HFF-Myc (cell line): ENCODE measurements at places on chromosomes 4 and X.
A peak's percentile ranks its signal among the peaks of the same experiment; 100 is the strongest.

GRCh38 chr4:85603437-85604336, 128.7 kb downstream of the ARHGAP24 start:
- peak; percentile 45 for DNase-seq

GRCh38 chr4:185513489-185514181, 21.7 kb downstream of the PDLIM3 start:
- DNase-seq = no peak

DNA sequence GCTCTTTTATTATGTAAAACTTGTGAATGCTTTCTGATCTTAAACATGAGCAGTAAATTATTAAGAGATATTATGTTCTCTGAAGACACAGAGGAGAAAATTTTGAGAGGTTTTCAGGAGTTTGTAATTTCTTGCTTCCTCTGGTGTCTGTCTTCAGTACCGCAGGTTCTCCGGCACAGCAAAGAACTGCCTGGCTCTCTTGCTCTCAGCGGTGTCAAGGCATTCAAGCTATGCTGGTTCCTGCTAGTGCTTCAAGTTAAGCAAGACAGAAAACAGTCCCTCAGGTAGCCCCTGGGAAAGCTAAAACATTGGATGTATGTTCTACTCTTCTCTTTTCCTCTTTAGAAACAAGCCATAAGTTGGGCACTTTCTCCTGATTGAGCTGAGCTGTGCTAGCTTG, 120.2 kb upstream of the CENPE start:
- no peak for DNase-seq

DNA sequence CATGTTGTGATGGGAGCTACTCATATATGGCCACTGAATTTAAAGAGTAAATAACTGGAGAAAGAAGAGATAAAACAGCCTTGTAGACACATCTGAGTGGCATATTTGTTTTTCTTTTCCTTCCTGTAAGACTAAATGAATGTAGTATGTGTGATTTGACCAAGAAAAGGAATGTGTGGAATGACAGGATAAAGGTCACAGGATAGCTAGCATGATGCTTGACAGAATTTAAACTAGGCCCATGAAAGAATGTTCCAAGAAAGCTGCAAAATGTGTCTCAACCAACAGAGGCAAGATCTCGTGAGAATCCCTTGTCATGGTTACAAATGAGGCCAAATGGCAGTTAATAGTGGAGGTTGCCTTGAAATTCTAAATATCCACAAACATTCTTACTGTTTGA, 137.0 kb downstream of the KCNIP4 start:
- no peak for DNase-seq

DNA sequence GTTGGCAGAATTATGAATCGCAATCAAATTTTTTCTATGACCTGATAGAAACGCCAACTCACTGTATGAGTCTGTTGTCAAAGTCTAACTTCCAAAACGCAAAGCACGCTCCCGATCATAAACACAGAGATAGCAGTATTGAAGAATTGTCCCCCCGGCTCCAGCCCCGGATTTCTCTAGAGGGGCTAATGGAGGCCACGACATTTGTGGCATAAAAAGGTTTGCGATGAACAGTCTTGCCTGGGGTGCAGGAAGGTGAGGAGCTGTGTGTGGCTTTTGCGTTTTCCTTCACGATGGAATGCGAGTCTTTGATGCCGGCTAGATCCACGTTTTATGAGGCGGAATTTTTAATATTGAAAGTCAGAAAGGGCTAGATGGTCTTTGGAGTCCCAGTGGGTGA, 183.0 kb downstream of the CRLF2 start:
- no peak for DNase-seq

GRCh38 chrX:99933865-99934264, 476.2 kb downstream of the PCDH19 start:
- DNase-seq = no peak

- no peak for DNase-seq
These were observed 5.3 kb upstream of the CCDC158 start for GRCh38 chr4:76426272-76426671.

DNA sequence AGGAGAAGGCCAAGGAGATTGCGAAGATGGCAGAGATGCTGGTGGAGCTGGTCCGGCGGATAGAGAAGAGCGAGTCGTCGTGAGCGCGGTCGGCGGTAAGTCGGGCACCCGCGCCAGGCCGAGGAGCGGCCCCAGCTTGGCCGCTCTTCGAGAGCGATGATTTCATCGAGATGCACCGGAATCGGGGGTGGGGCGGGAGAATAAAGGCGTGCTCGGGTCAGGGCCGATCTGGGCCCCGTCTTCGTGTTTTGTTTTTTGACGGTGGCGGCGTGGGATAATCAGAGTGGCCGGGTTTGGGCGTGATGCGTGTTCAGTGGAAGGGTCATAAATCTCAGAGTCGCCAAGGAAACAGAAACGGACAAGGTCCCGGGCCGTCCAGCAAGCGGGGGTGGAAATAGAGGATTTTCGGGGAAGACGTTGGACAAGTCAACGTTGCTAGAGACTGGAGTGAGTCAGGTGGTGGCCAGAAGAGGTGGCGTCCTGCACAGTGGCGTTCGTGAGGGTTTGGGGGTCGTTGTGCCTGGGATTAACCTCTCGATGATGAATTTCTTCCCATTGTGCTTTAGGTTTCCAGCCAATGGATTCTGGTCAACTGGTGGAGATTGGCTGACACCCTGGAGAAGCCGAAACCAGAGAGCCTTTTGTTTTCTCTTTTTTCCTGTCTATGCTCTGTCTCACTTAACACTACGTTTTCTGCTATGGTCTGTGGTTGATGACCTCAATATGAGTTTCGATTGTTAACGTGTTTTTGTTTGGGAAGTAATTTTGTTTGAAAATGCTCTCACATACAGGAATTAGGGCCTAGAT, 882 bp downstream of the MRFAP1 start:
- no peak for DNase-seq

DNA sequence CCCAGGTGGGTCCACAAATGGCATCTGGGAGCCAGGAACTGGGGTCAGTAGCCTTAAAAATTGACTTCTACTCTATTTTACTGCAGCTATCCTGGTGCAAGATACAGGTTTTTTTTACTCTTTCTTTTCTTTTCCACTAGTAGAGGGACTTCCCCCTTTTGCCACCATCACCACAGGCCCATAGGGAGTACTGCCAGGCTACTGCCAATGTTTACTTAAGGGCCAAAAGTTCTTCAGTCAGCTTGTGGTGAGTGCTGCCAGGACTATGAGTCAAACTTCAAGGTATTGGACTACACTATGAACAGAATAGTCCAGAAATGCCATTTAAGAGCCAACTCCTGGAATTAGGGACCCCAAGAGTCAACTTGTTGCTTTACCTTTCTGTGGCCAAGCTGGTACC, 94.7 kb downstream of the EDA2R start:
- no peak for DNase-seq

DNA sequence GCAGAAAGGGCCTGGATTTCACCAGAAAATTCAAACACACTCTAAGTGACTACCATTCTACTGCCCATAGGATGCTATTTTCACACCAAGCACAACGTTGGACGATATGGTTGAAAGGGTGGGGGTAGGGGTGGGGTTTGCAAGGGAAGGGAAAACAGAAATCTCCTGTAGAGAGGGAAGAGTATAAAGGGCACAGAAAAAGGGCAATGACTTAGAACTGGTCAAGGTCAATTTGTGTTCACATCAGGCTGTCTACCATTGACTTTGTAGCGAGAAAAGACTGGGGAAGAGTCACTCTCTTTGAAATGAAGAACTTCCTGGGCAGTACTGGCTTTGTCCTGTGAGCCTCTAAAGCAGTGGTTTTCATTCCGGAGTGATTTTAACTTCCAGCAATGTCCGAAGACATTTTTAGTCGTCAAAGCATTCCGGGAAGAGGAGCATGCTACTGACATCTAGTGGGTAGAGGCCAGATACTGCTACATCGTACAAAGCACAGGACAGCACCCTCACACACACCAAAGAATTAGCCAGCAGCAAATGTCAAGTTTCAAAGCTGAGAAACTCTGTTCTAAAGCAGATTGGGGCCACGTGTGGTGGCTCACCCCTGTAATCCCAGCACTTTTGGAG, 48.4 kb upstream of the SLC7A3 start:
- DNase-seq = peak; percentile 15

GRCh38 chrX:27598312-27598711, 8.2 kb downstream of the DCAF8L2 start:
- no peak for DNase-seq

- no peak for DNase-seq
These were observed 31.8 kb upstream of the IQSEC2 start for GRCh38 chrX:53312946-53313727.

DNA sequence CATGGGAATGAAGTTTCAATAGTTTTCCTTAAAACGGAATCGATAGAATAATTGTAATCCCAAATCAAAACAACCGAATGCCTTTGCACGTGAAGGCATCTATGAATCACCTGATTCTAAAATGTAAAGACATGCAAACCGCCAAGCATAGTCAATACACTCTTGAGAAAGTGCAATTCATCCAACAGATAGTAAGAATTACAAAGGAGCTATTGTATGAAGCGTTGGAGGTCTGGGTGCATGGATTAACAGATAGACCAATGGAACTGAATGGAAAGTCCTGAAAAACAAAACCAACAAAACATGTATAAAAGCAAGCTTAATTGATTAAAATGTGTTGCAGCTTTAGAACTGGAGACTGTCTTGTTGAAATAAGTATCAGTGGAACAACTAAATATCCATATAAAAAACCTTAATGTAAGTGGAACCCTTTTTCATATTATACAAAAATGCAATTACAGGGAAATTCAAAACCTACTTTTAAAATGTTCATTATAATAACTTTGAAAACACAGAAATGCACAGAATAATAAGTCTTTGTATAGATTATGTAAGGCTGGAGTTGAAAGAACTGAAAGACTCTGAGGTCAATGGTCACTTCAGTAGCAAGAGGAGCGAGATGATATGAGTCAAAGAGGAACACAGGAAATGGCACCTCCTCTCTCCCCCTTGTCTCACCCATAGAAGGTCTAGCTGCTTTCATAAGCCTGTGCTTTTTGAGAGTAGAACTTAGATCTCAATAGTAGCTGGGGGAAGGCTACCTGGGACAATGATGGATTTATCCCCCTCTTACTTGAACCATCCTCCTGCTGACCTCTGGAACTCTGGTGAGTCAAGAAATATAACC, 20.1 kb downstream of the MAGEC2 start:
- DNase-seq = no peak

GRCh38 chrX:119502727-119503483, 34.7 kb downstream of the SLC25A5 start:
- no peak for DNase-seq

DNA sequence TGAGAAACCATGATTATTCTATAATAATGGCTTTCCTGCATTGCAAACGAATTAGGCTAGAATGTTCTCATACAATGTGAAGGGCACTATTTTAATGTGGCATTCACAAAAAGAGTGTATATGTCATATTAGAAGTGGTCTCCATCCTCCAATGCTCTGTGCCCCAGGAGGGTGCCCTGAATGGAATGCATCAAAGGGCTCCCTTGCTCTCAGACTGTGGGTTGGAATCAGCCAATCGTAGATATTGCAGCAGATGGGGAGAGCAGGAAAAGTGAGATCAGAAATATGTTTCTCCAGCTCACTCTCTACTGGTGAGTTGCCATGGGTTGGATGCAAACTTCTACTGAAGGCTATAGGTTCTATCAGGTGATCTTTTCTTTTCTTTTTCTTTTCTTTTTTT, 11.9 kb upstream of the NSUN7 start:
- no peak for DNase-seq

DNA sequence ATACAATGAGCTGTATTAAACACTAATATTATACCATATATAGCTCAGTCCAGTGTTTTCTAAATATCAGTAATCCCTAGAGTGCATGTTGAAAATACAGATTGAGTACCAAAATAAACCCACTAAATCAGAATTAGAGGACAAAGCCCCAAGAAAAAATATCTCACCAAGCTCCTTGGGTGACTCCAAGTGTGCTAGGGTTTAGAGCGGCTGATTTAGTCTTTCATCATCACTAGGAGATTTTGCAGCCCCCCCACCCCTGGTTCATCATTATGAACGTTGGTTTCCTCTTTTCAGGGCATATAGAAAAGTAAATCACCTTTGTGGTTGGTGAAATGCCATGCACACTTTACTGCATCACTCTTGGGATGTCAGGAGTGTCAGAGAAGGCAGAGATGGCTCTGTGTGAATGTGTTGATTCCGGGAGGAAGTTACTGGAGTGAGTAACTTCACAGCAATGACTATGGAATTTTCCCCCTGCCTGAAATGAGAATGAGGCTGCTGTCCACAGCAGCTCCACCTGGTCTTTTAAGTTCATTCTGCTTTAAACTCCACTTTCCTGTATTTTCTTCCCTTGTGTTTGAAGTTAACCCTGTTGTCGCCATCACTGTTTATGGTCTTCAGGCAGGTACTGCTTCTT, 25.2 kb upstream of the ANAPC4 start:
- DNase-seq = no peak

- no peak for DNase-seq
These were observed 8.1 kb downstream of the ARHGAP36 start for GRCh38 chrX:131066237-131066636.

- peak; percentile 38 for DNase-seq
These were observed 94.7 kb downstream of the SEL1L3 start for GRCh38 chr4:25767877-25768725.

DNA sequence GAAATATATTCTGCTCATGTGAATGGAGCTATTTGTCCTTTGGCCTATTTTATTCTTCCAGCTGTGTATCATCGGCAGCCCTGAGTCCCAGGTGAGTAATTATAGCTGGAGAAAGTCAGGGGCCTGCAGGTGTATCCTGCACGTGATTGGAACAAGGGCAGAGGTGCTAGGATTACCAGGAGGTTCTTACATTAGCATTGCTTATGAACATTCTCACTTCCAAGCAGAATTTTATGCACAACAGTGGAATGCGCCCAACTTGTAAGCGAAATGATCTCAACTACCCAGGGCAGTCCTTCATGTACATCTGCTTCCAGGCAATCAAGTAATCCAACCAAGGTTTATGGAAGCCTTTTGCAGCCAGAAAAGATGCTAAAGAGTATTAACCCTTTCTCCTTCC, 68.9 kb upstream of the NRK start:
- DNase-seq = no peak

DNA sequence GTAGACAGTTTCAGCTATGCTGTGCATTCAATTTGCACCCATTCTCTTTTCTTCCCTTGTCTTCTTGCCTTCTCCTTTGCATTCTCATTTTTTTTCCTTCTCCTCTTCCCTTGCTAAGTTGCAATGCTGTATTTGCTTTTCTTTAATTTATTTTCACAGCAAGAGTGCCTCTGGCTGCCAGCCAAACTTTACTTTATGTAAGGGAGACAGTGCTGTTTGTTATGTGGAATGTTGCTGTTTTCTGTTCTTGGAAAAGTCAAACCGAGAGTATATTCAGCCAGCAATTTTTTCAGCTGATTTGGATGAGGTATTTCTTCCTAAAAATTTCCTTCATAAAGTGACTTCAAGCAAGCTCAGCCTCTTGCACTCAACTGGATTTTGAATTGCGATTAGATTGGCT, 1293.4 kb downstream of the ARAP2 start:
- no peak for DNase-seq

DNA sequence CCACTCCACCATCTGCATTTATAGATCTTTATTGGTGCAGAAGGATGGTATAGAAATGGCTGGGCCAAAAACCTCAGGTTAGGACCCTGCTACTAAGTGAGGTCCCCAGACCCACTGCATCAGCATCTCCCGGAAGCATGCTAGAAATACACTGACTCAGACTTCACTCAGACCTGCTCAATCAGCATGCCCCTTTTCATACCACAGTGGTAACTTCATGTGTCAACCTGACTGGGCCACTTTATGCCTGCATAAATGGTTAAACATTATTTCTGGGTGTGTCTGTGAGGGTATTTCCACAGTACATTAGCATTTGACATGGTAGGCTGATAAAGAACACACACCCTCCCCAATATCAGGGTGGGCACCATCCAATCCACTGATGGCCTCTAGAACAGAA, 118.6 kb upstream of the VCX3B start:
- DNase-seq = no peak
